ENCODE measurements at places on chromosomes 11 and 22.

- peak; percentile 87 for DNase-seq
These were observed 3.8 kb upstream of the INCENP start for GRCh38 chr11:62120001-62120400.

GRCh38 chr11:68369756-68370155 lies 57.4 kb downstream of the LRP5 start:
- no peak for DNase-seq

- DNase-seq = no peak
These were observed 893.7 kb downstream of the FAM181B start for GRCh38 chr11:81839976-81840375.

- DNase-seq = no peak
These were observed 203.7 kb upstream of the MTMR2 start for GRCh38 chr11:96127596-96127959.

DNA sequence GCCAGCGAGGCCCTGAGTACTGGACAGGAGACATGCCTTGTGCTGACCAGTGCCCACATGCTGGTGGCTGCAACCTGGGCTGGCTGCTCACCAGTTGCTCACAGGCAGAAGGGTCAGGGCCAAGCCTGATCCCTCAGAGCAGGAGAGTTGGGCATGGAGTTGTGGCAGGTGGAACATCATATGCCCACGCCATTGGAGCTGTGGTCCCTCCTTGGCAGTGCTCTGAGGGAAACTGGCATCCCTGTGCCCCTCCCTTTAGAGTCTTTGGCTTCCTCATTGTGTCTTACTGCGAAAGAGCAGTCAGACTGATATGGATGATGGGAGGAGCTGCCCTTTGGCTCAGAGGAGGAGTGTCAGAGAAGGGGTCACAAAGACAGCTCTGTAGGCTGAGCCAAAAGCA lies 3.1 kb upstream of the MYEOV start:
- no peak for DNase-seq

DNA sequence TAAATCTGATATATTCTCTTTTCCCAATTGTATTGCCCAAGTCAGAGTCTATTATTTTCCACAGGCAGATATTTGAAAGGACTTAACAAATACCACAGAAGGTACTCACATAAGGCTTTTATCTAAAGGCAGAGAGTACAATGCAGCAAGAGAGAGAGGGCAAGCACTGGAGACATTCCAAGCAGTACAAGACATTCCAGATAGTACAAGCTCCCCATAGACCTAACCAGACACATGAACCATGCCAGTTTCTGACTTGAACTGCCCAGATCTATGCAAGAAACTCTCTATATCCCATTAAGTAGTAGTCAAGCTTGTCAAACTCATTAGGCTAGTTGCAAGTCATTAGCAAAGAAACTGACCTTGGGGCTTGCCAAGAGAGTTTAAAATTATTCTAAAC lies 11.2 kb upstream of the MS4A6E start:
- no peak for DNase-seq

DNA sequence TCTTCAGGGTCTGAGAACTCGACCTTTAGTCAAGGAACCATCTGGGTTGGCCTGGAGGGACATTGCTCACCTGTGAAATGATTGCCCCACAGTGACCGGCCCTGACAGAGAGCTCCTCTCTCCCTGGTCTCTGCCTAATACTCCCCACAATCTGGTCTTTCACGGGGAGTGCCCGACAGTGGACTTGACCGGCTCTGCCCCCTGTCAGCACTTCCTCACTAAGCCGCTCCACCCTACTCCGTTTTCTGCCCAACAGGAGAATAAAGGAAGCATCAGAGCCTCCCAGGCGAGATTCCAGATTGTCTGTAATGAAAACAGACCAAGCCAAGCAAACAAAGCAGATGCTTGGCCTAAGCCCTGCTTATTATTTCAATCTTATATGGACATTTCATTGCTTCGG lies 87.8 kb downstream of the FBXO7 start:
- no peak for DNase-seq

- DNase-seq = no peak
These were observed 11.5 kb downstream of the CLMP start for GRCh38 chr11:123183391-123184099.

DNA sequence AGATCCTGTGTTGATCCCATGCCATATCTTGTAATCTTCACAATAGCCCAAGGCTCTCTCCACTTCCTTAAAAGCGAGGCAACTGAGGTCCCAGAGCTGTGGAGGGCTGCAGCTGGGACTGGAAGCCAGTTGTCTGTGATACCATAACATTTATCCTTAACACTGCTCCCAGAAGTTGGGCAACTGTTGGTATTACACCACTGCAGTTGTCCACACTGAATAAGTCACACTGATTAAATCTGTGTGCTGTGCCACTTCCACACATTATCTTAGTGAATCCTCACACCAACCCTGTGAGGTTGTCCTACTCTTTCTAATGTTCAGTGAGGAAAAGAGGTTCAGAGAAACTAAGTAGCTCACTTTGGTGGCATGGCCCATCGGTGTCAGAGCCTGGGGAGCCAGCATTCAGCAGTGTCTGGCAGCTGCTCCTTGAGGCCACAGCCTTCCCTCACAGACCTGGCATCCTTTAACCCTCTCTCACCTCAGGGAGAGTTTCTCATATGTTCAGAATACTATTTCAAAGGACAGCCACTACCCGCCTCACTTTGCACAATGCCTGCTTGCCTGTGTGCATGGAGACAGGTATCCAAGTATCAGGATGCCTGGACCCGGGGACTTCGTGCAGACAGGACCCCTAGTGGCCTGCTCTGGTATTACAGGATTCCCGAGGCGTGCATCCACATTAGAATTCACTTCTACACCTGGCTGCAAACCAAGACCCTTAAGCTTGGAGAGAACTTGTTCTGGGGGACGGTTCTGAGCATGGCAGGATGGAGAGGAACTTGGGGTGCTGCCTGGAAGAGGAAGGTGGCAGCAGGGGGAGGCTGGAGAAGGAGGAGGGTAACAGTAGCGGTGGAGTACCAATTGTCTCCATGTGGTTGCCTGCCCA lies 221.9 kb upstream of the TBCEL start:
- DNase-seq = peak; percentile 49

- no peak for DNase-seq
These were observed 2.4 kb downstream of the IFITM10 start for GRCh38 chr11:1747753-1748635.

DNA sequence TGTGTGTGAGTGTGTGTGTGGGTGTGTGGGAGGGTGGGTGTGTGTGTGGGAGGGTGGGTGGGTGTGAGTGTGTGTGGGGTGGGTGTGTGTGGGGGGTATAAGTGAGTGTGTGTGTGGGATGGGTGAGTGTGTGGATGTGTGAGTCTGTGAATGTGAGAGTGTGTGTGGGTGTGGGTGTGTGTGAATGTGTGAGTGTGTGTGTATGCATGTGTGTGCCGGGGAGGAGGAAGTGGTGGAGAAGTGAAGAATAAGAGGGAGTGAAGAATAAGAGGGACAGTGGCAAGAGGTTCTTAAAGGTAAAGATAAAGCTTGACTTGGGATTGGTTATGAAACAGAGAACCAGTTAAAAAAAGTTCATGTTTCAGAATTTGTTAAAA lies 54.0 kb downstream of the PRR5L start:
- DNase-seq = no peak

DNA sequence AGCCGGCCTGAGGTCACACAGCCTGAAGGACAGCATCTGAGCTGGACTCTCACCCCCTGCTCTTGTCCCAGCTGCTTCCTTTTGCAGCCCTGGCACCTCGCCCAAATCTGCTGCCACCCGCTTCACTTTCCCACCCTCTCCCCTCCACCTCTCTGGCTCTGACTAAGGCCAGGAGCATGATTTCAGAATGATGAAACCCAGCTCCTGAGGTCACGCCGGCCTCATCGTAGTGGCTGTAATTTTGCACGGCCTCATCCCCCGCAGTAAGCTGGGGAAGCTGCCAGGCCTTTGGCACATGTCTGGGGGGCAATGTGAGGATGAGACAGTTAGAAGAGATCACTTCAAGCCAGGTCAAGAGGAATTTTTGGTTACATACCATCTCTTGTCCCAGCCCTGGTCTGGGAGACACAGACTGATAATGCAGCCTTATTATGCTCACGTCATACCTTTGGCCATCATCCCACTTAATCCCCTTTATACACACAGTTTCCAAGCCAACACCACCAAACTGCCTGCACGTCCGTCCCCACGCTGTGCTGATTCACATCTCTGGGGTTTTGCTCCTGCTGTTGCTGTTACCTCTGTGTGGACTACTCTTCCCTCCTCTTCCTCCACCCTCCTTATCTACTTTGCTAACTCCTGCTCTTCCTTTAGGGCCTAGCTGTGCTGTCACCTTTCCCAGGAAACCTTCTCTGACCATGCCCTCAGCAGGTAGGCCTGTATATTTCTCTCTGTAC lies 58.1 kb downstream of the CHRDL2 start:
- no peak for DNase-seq

GRCh38 chr11:96340555-96340885 lies 2.5 kb downstream of the MAML2 start:
- DNase-seq = no peak

DNA sequence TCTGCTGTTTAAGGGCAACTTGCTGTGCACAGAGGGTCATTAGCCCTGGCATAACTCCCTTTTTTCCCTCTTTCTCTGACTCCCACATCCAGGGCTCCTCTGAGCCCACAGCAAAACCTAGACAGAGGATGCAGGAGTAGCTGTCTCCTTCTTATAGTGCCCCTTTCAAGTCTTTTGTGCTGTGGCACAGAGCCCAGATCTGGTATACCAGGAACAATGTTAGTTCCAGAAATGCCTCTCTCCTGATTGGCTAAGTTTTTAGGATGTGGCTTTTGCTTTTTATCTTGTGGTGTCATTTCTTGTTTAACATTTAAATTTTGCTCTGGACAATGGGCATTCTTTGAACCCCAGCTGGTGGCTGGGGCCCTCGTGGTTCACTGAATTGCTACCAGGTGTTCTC lies 25.6 kb upstream of the RRM1 start:
- no peak for DNase-seq

GRCh38 chr22:38504731-38505540 lies 1.2 kb downstream of the DDX17 start:
- peak; percentile 72 for DNase-seq

- no peak for DNase-seq
These were observed 621.5 kb upstream of the B3GAT1 start for GRCh38 chr11:135033540-135033939.

- DNase-seq = no peak
These were observed 73.2 kb downstream of the FAT3 start for GRCh38 chr11:92297567-92298553.

GRCh38 chr11:114284021-114284420 lies 12.2 kb upstream of the NNMT start:
- no peak for DNase-seq

DNA sequence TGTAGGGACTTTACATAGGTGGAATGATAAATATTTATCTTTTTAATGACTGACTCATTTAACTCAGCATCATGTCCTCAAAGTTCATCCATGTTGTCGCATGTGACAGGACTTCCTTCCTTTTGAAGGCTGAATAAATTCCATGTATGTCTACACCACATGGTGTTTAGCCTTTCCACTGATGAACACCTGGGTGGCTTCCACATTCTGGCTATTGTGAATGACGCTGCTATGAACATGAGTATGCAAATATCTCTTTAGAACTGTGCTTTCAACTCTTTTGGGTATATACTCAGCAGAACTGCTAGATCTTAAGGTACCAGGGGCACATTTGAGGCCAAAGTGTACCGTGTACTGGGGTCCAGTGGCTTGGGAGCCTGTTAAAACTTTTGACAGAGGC lies 24.1 kb downstream of the LARGE1 start:
- no peak for DNase-seq

DNA sequence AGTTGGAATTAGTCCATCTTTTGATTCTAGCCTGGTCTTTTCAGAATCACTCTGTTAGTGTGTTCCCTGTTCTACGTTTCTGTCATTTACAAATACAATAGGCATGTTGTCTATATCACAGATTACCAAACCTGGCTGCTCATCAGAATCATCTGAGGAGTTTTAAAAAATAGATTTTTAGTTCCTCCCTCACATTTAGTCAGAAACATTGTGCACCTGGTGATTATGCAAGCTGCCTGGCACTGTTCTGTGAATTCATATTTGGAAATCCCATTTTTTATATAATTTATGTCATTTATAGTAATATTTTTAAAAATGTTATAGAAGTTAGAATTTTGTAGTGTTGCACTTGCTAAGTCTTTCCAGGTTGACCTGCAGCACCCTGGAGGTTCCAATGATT lies 107.3 kb downstream of the PDE3B start:
- DNase-seq = no peak

GRCh38 chr22:50532824-50533796 lies 3.3 kb upstream of the TYMP start:
- no peak for DNase-seq

DNA sequence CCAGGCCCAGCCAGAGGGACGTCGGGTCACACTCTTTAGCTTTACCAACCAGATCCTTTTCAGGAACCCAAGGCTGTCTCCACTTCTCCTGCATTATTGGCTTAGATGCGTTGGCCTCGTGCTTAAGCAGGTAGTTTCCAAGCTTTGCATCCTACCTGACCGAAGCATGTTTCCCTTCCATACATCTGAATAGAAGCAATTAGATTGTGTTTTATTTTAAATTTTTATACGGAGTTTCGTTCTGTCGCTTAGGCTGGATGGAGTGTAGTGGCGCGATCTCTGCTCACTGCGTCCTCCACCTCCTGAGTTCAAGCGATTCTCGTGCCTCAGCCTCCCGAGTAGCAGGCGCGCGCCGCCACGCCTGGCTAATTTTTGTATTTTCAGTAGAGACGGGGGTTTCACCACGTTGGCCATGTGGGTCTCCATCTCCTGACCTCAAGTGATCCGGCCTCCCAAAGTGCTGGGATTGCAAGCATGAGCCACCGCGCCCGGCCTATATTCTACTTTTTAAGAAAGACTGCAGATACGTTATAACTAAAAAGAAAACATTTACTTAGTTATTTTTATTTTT lies 677 bp downstream of the DYNC2H1 start:
- DNase-seq = peak; percentile 75

- peak; percentile 92 for DNase-seq
These were observed 33.9 kb downstream of the PRDM11 start for GRCh38 chr11:45180179-45180847.

DNA sequence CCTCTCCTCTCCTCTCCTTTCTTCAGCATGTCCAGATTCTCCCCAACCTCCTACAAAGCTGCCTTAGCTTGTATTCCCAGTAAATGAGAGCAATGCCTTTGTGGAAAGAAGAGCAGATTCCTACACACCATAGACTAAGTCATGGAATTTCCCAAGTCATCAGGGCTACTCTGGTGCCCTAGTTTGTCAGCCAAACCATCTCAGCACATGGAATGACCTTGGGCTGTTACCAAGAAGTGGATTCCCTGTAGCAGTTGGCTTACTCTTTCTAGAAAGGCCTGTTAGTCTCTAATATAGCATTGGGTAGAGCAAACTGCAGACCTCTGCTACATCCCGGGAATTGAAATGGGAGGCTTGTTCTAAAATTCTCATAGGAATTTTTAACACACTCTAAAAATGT lies 108.9 kb upstream of the OLFML1 start:
- DNase-seq = no peak
